ENCODE measurements at places on chromosomes 16 and 17.
A peak's percentile ranks its signal among the peaks of the same experiment; 100 is the strongest.

DNA sequence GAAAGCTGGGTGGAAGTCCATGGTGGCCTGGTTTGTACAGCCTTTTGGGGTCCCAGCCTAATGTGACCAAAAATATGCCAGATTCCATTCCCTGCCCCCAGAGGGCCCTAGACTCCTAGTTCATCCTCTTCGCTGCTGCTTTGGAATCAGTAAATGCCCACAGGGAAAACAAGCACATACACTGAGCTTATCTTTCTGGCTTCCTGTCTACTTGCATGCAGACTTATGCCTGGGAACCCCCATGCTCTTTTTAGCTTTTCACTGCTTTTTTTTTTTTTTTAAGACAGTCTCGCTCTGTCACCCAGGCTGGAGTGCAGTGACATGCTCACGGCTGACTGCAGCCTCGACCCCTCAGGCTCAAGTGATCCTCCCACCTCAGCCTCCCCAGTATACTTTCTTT, 6.2 kb upstream of the CD300LG start:
- peak; percentile 88 for DNase-seq

- DNase-seq = no peak
These were observed 12.3 kb upstream of the SALL1 start for GRCh38 chr16:51163366-51163765.

DNA sequence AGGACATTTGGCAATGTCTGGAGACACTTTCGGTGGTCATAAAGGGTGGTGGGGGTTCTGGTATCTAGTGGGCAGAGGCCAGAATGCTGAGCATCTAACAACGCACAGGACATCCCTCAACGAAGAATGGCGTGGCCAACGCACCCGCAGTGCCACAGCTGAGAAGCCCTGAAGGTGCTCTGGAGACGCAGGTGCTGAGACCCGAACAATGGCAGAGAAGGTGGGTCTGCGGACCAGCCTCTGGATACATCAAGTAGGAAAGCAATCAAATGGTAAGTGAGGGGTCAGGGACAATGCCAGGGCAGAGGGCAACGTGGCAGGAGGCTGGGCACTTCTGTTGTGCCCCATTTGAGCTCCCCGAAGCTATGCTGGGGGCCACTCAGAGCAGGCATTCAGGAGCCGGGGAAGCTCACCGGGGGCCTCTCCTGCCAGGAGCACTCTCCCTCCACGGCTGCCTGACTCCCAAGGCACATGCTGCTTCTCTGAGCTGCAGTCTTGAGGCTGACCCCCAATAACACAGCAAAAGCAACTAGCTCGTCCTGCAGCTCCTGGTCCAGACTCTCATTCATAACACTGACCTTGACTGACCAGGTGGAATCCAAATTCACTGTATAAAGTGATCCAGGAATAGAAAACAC, 26.0 kb downstream of the SPHK1 start:
- DNase-seq = no peak

GRCh38 chr17:62064029-62064790, 868 bp downstream of the MED13 start:
- no peak for DNase-seq

DNA sequence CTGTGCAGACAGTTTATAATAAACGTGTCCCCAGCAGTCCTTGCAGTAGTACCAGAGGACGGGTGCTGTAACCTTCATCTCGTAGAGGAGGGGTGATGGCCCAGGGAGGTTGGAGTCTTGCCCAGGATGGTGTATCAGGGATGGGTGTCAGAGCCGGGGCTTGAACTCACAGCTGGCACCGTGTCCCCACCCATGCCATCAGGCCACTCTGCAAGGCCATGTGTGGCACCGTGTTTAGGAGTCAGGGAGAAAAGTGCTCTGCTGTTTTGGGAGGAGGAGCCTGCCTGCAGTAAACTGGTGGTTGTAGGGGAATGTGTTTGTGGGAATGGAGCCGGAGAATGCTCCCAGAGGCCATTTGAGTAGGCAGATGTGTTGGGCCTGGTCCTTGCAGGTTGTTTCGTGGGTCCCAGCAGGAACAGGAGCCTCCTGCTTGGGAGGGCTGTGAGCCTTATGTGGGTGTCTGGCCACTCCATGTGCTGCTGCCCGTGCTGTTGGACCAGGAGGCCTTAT, 1.7 kb downstream of the ADORA2B start:
- no peak for DNase-seq
